ENCODE measurements at places on chromosomes 6 and 20. TPM values are rescaled to one million over a fixed set of nuclear protein-coding genes. Genes with fewer than 3 reads are reported as not detected.

PREP gene
- polyA plus RNA-seq, result 41.8 TPM

GSTA3 gene
- not detected for polyA plus RNA-seq

SNPH gene
- polyA plus RNA-seq, result 5.9 TPM

OOEP gene
- polyA plus RNA-seq, result not detected

OR2H1 gene
- polyA plus RNA-seq, result not detected

Measured in GM23248 (cell line).